KBM-7 (cell line): ENCODE measurements at places on chromosomes 6 and 20.

- no peak for DNase-seq
These were observed 65.5 kb downstream of the PLCB4 start for GRCh38 chr20:9134346-9134745.

DNA sequence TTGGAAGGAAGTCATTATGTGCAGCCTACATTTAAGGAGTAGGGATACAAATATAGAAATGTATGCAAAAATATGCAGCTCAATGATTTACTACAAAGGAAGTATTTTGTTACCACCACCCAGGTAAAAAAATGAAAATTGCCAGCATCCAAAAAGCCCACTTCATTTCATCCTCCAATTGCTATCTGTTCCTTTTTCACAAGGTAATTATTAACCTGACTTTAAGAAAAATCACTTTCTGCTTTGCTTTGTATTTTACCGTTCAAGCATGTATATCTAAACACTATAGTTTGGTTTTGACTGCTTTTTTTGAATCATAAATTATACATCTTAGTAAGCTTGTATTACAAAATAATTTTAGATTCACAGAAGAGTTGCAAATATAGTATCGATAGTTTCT is 768.5 kb upstream of the GJE1 start:
- DNase-seq, result no peak

DNA sequence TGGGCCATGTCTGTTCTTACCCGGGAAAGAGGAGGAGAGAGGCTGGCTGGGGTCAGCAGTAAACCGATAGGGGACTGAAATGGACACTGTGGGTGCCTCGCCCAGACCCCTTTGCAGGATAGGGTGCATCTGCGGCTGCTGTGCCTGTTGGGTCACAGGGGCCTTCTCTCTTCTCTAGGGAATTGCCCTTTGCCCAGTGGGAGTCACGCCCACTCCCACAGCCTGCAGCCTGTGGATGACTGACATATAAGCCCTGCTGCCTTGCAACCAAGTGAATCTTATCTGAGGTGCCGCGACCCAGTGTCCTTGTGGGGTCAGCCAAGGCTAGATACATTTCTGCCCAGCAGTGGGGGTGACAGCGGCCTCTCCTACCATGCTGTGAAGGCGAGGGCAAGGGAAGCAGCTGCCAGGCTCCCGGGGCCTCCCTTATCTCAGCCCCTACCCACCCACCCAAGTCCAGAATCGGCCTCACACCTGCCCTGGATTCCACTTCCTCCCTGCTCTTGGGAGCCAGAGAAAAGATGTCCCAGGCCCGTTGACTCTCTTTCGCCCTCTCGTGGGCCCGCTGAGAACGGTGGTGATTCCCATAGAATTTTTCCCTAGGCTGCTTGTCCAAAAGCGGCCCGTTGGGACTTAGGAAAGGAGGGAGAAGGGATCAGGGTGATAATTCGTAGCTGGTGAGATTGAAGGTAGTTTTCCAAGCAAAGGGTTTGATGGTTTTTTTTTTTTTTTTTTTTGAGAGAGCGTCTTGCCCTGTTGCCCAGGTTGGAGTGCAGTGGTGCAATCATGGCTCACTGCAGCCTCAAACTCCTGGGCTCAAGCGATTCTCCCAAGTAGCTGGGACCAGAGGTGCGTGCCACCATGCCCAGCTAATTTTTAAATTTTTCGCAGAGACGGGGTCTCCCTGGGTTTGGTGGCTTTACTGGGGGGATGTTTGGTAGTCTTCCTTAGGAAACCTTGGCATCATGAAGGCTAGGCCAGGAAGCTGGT is 76.4 kb upstream of the RNF24 start:
- peak; percentile 82 for DNase-seq

- DNase-seq, result no peak
These were observed 83.8 kb upstream of the FOXO3 start for GRCh38 chr6:108476847-108477430.

- no peak for DNase-seq
These were observed 1.4 kb downstream of the FAM83B start for GRCh38 chr6:54847799-54848597.

DNA sequence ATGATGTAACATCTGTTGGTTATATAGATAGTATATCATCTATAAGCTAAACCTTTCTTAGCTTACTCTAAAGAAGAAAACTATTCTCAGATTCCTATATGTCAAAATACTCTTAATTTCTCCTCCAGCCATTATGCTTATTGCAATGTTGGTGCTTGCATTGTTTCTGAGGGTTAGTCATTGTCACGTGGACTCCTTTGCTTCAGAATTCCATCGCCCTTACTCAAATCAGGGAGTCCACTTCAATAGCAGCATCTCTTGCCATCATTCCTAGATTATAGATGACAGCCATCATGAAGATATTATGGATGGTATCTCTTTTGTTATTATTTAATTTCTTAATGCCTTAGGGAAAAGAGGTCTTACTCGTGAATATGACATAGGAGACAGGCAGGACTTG is 776.1 kb downstream of the TENT5A start:
- no peak for DNase-seq

DNA sequence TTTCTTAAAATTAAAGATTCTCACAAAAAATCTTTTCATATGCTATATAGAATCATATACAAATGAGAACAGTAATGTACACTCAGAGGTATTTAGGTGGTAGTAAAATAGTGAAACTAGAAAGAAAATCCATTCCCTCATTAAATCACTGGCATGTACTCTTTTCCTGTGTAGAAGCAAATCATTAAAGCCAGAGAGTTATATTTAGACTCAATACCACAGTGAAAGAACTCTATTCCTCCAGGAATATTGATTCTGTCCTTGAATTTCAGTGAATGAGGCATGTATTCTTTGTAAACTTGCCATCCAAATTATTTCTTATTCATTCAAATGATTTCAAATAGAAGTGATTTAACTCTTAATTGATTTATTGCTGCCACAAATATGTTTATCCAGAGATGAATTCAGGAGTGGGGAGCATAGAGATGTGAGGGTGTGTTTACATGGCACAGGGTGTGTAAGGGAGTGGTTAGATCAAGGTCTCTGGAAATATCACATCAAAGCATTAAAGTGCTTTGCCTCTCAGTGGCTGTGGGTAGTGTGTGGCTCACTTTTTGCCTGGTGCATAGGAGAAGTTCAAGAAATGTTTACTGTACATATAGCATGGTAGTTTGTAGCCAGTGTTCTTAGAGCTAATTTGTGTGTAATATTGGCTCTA is 141.2 kb downstream of the FAM83B start:
- no peak for DNase-seq

DNA sequence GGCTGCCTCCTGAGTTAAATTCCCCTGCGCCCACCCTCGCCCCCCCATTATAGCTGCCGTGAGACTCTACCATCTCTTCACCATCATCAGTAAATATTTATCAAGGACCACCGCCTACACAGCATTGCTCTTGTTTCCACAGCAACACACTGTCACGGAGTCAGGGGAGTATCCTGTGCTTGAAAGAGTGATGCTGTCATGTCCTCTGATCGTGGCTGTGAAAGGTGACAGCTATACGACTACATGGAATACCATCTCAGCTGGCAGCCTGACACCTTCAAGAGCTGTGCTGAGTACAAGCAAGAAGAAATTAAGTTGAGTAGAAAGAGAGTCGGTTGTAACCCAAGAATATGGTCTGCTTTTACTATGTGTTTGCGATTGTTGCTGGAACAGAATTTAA is 3.4 kb downstream of the PTPRT start:
- no peak for DNase-seq

- DNase-seq, result no peak
These were observed 40.4 kb upstream of the ARFGEF2 start for GRCh38 chr20:48880981-48881657.

DNA sequence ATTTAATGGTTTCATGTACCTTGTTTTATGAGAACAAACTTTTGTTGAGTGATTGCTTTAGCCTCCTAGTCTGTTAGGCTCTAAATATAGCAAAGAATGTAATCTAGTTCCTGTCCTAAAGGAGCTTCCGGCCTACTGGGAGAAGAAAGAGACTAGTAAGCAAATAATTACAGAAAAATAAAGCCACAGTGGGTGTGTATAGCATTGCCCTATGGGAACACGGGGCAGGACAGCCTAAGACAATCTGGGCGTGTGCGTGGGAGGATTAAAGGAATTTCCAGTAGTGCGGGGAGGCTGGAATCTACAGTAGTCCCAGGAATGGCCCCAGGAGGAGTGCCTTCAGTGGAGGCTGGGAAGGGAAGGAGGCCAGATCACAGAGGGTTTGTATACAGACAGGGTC is 98.1 kb upstream of the AKAP12 start:
- no peak for DNase-seq

- no peak for DNase-seq
These were observed 123.4 kb upstream of the HDGFL1 start for GRCh38 chr6:22445946-22446345.

- no peak for DNase-seq
These were observed 77.5 kb upstream of the NNAT start for GRCh38 chr20:37443596-37443995.

DNA sequence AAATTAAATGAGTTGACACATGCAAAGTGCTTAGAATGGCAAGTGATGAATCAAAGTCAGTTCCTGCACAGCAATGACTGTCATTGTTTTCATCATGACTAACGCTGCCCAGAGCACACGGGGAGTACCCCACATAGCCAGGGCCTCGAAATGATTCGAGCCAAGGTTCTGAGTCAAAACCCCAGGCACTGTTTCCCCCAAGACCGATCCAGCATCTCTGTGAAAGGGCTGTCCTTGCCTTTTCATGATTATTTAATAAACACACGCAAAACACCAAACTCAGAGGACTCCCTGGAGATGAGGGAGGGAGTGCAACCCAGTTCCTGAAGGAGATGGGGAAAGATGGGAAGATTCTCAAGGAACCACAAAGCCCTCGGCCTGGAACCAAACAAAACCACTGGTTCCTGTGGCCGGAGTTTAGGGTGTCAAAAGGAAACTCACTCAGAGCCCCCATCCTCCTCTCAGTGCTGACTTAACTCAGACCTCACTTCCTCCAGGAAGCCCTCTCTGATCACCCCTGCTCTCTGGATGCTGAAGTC is 3.8 kb downstream of the PREX1 start:
- DNase-seq, result peak; percentile 26

- no peak for DNase-seq
These were observed 389.7 kb upstream of the JARID2 start for GRCh38 chr6:14856177-14856576.
